ENCODE measurements at places on chromosomes 6 and 20.

GRCh38 chr6:56046576-56046975 is 171.2 kb upstream of the BMP5 start:
- DNase-seq = no peak

GRCh38 chr20:44079291-44079690 is 107.7 kb downstream of the JPH2 start:
- no peak for DNase-seq

- no peak for DNase-seq
These were observed 74.6 kb upstream of the CD93 start for GRCh38 chr20:23160536-23161243.

- no peak for DNase-seq
These were observed 74.8 kb upstream of the AGPAT4 start for GRCh38 chr6:161348628-161348994.

GRCh38 chr20:54550776-54551396 is 75.5 kb downstream of the DOK5 start:
- no peak for DNase-seq

DNA sequence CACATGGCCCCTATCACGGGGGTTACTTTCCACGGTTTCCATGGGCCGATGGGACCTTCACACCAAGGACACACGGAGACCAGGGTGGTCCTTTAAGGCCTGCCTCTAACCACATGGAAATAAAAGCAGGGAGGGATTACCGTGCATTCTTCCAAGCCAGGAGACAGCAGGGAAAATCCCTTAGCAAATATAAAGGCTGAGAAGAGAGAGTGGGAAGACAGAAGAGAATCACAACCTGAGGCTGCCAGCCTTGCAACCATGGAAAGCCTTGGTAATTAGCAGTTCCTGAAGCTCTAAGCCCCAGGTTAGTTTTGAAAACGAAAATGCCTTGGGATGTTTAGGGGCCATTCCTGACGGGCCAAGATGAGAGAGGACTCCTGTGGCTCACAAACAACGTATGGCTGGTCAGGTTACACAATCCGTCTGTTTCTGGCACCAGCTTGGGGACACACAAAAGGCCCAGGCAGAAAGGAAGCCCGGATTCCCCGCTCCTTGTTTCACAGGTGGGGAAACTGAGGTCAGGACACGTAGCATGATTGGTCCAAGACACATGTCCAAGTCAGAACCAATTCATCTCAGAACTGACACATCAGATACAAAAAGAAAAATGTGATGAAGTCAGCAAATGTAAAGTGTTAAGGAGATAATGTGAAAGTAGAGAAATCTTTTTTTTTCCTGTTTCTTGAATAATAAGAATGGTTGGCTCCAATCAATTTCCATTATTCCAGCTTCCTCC is 2.8 kb downstream of the PREX1 start:
- DNase-seq = no peak

DNA sequence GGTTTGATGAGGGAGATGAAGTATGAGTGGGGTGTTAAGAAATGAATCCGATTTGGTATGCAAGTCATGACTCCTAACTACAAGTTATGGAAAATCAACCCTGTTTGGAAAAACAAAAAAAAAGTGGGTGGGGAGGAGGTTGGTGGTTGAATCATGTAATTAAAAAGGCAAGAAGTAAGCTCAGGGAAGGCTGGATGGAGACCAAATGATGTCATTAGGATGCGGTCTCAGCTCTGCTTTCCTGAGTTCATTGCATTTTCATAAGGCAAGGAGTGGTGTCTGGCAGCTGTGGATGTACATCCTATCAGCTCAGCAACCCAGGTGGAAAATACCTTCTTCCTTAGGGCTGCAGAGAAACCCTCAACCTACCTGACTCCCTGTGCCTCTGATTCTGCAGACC is 60.4 kb upstream of the AKAP12 start:
- DNase-seq = no peak

DNA sequence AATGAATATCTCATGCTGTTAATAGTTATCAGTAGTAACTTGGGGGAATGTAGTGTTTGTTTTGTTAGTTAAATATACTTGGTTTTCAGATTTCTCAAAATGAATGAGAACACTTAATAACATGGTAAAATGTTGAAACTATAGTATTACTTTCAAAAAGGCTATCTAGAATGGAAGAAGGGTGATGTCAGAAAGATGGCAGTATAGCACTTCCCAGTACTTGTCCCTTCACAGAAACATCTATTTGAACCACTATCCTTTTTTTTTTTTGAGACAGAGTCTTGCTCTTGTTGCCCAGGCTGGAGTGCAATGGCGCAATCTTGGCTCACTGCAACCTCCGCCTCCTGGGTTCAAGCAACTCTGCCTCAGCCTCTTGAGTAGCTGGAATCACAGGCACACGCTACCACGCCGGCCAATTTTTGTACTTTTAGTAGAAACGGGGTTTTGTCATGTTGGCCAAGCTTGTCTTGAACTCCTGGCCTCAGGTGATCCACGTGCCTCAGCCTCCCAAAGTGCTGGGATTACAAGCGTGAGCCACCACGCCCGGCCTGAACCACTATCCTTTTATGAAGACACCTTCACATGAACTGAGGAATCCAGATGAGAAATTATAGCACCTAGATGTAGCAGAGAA is 4.7 kb upstream of the ECHDC1 start:
- DNase-seq = no peak

GRCh38 chr6:5121956-5122355 is 36.8 kb downstream of the PPP1R3G start:
- DNase-seq = no peak

- DNase-seq = no peak
These were observed 97.9 kb downstream of the ISM1 start for GRCh38 chr20:13318871-13319521.

All from CD4-positive, alpha-beta T cell treated with Interleukin-21 for 1 hour (primary cell).